ENCODE measurements at places on chromosomes 2 and 18.

DNA sequence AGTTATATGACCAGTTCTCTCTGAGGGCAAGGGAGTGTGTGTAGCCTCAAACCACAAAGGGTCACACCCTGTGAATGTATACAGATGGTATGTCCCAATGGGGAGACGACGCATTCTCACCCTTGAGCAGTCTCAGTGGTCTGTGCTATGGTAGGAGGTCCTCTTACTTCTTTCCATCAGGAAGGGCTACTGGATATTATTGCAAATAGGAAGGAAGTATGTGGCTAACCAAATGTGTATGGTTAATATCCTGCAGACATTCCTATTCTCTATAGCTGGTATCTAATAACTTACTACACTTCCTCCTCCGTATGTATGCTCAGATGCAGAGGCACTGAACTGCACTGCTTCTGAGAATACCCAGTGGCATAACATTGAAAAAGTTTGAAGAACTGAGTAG lies 306.7 kb upstream of the CCDC68 start:
- no peak for DNase-seq

GRCh38 chr2:237271698-237272652 lies 142.0 kb downstream of the COL6A3 start:
- DNase-seq = no peak

DNA sequence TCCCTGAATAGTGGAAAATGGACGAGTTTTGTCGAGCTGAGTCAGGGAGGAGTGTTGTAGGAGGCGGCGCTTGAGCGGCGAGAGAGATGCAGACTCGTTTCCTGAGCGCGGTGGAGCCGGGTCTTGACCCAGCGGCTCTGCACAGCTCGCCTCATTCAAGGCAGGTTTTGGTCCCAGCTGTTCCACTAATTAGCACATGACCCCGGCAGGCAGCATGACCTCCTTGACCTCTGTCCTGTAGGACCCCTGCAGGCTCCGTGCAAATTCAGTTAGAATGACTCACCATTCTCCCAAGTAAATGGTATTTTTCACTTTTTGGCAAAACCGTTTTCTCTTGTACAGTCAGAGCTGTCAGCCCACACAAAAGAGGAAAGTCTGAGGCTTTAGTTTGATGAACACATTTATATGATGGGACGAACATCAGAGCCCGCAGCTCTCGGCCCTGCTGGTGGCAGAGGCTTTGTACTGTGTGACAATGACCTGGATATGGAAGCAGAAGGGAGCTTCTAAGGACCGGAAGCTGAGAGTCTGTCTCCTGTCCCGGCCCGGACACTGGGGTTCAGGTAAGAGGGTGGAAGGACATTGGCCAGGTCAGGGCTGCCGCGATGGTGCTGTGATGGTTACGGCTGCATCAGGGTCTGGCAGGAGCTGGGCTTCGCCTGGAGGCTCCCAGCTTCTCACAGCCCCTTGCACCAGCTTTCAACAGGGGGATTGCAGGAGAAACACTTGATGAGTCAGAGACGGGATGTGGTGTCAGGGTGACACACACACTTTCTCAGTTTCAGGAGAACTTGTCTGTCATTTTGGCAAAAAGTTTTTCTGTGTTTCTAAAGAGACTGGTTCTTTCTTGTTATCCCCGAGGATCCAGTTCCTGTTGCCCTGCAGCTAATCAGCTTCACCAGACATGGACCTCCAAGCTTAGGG lies 29.9 kb upstream of the ALKAL2 start:
- no peak for DNase-seq

DNA sequence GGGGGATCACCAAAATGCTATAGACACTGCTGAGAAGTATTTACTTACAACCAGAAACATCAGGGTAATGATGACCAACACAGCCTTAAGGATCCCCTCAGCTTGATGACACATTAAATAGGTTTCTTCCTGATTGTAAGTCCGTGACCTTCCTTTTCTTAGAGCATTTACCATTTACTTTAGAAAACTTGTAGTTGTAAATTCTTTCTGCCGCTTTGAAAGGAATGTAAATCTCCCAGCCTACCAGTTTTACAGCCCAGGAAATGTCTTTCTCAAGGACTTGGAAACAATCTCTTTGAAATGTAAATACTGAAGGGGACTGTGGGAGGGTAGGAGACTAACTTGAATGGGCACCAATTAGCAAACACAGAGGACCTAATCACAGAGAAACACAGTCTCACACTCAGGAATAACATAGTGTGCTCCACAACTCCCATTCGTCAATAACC lies 278.6 kb downstream of the DSC3 start:
- no peak for DNase-seq

- DNase-seq = no peak
These were observed 70.5 kb upstream of the AFF3 start for GRCh38 chr2:100212850-100213249.

GRCh38 chr2:45778720-45779171 lies 127.3 kb downstream of the PRKCE start:
- DNase-seq = no peak

DNA sequence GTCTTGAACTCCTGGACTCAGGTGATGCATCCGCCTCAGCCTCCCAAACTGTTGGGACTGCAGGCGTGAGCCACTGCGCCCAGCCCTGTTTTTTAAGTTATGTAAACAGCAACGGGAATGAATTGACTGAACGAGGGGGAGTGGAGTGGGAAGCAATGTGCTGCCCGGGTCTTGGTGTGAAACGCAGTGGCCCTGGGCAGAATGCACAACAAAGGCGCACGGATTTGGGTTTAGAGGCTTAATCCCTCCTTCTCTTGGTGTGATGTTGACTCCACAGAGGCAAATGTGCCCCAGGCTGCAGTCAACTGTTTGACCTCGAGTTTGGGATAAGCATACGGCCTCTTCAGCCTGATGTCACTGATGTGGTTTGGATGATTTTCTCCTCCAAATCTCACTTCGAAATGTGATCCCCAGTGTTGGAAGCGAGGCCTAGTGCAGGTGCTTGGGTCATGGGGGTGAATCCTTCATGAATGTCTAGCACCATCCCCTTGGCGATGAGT lies 97.4 kb downstream of the AGAP1 start:
- DNase-seq = no peak

DNA sequence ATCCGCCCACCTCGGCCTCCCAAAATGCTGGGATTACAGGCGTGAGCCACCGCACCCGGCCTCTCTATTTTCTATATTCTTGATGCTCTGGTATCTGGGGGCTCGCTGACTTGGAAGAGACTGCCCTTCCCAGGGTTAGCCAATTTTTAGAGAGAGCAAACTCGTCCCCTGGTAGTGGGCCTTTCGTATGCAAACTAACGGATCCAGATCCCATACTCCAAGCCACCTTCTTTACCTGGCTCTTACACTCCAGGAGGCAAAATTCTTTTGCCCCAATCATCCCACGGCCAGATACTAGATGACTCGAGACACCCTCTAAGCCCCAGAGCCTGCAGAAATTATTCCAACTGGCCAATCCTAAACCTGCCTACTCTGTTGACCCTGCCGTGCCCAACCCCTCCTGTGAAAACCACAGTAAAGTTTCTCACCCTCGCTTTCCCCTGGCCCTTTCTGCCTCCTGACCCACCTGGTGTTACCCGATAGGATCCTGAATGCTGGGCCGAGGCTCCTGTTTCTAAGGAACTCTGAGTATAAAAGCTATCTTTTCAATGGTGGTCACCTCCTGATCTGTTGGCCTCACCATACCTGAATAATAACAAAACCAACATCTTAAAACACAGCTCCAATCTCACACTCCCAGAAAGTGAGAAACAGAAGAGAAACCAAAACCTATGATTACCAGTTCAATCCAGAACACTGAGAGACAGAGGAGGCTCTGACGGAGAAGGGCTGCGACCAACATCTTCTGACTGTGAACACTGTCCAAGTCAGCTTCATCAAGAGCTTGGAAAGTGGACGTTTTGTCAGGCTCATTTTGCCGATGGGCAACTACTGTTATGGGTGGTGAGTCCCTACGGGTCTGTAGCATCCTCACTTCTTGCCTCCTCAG lies 57.6 kb upstream of the ZNF532 start:
- DNase-seq = no peak

- no peak for DNase-seq
These were observed 278.7 kb downstream of the FSIP2 start for GRCh38 chr2:186017278-186017677.

- no peak for DNase-seq
These were observed 127.3 kb downstream of the HDAC4 start for GRCh38 chr2:239273280-239274234.
